ENCODE measurements at places on chromosomes 2 and 18.

- DNase-seq, result no peak
Observed at GRCh38 chr2:33559328-33559727, 39.8 kb downstream of the FAM98A start.

DNA sequence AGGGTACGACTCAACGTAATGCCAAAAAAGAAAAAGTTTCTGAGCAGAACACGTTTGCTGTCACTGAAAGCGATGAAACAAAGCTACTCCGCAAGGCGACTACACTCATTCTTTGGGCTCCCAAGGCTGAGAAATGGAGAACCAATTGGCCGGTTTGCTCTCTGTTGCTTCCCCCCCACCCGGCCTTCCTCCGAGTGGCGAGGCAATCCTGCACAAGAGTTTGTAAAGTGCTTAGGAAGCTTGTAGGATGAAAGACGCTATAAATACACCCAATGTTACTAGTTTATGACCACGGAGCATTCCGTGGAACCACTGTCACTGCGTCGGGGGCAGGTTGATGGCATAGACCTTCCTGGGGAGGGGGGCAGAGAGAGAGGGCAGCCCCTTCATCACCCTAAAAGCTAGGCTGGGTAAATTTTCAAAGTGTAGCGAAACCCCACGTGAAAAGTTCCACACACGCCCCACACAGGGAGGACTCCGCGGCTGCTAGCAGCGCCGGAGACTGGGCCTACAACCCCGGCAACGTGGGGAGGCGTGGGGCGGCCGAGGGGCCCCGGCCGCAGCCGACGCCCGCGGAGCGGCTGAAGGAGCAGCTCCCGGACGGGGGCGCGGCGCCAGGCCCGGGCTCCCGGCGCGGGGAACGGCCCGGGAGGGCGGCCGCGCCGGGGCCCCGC, 915 bp downstream of the CUL3 start:
- no peak for DNase-seq

DNA sequence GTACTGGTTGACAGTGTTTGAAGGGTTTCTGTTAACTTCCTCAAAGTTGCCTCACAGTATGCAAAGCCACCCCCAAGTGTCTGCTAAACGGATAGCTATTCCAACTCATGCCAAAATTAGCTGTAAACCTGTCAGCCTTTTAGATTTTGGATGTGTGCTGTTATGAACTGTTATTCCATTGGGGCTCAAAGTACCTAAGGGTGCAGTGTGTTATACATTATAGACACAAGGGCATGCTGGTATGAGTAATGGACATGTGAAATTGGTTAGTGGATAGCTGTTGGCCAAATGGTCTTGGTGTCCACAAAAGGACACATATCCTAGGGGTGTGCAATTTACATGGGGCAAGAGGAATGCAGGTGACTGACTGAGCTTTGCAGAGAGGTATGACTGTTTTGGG, 33.7 kb upstream of the CCBE1 start:
- DNase-seq, result no peak

DNA sequence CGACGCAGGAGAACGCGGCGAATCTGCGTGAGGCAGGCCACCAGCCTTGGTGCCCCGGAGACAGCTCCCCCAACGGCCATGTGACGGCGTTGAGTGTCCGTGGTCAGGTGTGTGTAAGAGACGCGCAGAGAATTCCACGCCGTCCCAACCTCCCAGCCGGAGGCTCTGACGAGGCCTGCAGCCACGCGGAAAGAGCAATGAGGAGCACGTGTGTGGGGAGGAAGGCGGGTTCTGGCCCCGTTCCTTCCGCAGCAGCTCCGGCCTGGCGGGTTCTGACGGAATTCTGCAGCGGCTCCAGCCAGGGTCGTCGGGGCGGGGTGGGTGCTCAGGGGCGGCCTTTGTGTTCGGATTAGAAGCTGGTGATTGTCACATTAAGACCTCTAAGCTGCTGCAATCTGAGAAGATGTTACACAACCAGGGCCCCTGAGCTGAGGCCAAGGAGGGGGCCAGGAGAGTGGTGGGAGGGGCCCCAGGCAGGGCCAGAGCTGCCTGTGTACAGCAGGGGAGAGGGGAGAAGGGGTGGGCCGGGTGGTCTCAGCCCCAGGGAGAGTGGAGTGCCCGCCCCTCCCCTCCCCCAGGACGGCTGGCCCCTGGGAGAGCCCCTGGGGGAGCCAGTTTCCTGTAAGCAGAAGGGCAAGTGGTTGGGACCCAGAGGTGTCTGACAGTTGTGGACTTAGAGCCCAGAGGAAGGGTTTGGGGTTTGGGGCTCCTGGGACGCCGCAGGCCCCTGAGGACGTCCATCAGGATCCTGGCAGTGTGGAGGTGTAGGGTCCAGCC, 5.1 kb upstream of the GAL3ST2 start:
- DNase-seq, result peak; percentile 31

DNA sequence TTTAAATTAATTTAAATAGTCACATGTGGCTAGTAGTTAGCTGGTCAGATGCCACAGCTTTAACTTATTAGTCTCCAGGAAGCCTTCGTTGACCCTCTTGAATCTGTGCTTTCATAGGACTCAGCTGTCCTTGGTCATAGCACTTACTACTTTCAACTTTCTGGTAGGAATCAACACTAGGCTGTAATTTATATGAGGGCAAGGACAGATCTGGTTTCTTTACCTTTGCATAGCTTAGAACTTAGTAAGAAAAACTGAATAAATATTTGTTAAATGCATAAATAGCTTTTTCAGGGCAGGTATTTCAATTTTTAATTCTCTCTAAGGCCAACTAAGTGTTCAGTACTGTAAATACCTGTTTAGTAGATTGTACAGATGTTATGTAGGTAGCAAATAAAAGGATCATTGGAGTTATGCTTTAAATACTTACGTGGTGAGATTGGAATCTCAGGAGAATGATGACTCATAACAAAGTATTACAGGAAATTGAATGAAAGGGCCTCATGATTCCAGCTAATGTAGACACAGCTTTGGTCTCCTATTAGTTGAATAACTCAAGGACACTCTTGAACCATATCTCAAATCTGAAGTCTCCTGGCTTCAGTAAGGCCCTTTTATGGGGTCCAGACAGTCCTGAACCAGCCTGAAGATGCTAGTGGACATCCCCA, 2.6 kb downstream of the CLIP4 start:
- DNase-seq, result no peak

DNA sequence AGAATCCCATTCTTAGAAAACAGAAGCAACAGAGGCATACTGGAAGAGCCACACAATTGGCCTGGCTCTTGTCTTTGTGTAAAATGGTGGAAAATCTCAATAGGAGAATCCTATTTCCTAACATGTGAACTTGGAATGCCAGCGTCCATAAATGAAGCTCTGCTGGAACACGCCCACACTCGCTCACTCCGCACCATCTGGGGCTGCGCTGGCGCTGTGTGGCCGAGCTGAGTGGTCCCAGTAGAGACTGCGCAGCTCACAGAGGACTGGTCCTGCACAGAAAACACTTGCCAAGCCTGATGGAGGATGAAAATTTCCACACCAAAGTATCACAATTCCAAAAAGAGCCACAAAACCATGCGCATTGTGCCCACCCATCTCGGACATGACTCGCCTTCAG, 56.2 kb downstream of the PXDN start:
- DNase-seq, result no peak

DNA sequence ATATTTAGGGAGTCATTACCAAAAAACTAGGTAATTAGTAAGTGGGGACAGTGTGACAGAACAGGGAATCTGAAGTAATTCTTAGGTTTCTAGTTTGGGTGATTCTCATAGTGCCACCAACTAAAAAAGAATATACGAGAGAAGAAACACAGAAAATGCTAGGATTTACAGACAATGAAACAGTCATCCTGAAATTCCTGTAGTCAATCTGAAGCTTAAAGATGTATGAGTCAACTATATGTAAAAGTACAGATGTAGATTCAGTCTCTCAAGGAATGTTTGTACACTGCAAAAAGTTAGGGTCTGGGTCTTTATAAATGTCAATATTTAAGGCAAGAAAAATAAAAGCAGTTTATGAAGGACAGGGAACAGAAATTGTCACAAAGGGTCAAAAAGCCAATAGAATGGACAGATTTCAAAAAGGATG, 107.0 kb downstream of the STRN start:
- no peak for DNase-seq

DNA sequence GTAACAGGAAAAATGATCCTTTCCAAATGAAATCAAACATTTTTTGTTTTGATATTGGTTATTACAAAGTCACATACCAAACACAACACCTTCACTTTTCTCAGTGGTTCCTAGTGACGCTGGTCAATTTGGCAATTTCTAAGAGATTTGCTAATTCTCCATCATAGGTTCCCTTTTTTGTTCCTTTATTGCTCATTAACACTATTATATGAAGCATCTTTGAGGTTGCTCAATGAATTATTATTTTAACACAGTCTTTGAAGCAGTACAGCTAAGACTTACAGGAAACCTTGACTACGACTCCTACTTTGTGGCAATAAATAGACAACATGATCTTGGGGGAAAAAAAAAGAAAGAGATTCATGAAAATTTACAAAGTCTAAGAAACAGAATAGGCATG, 152.2 kb upstream of the VRK2 start:
- no peak for DNase-seq

GRCh38 chr2:10346929-10347561, 44.3 kb downstream of the HPCAL1 start:
- no peak for DNase-seq

GRCh38 chr2:27178469-27178868, 29.7 kb downstream of the TCF23 start:
- no peak for DNase-seq

DNA sequence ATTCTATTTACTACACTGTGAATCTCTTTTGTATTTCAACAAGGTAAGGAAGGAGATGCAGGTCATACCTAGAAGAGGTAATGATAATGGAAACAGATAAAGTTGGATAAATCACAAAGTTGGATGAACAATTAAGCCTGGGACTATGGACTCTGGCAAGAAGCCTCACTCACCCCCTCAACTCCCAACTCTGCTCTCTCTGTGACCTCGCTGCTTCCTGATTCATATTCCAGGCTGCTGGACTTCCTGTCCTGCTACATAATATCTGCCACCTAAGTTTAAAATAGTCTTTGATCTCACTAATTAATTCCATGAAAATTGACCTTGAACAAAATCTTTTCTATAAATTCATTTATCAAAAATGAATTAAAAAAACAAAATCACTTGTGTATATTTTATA, 215.3 kb downstream of the CALCRL start:
- no peak for DNase-seq

DNA sequence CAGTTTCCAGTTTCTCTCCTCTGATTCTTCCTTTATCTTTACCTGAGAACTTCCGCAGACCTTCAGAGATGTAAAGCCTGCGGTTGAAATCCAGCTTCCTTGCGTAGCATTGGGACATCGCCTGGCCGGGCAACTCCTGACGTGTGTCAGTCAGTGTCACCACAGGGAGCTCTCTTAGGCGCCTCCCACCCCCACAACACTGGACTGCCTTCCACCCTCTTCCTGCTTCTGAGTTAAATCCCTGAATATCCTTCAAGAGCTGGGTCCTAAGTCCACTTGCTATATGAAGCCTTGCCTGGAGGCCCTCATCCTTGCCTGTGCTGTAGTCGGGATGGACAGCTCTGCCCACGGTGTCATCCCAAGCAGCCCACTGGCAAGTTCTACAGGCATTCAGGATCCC, 179.4 kb downstream of the SEPTIN10 start:
- DNase-seq, result no peak

- no peak for DNase-seq
Observed at GRCh38 chr2:233244818-233245217, 6.7 kb upstream of the ATG16L1 start.

DNA sequence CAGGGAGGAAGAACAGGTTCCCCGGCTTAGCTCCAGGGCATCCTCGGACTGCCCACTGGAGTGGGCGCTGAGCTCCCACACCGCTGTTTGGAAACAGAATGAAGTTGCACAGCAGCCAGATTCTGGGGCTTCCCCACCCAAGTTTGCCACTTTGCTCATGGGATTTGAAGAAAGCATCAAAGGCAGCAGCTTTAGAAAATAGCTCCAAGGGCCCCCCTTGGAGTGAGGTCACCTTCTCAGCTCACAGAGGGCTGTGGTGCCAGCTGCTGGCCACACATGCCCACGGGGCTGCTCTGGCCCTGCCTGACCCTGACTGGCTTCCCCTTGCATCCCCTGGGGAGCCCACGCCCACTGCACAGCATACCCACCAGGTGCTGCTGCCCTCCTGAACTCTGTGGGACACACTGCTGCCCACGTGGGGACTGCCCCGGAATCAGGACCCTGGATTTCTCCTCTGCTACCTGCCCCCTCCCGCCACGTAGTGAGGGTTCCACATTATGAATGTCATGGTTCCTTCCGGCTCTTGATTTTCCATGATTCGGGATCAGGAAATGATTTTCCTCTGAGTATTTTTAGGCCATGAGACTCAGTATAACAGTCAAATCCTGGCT, 70.3 kb downstream of the TGOLN2 start:
- no peak for DNase-seq

DNA sequence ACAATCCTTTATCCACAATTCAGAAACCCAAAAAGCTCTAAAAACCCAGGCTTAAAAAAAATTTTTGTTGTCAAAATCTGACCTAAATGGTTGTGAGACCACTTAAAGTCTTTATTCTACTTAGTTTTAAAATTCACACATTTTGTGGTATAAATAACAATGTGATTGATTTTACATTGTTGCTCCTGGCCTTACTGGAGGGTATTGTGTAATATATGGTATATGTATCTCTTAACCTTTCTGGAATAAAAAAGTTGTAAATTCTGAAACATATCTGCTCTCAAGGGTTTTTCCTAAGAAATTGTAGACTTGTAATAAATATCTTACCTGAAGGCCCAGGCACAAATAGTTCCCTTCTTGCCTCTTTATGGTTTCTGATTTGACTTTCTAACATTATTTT, 73.3 kb upstream of the PNPT1 start:
- no peak for DNase-seq

DNA sequence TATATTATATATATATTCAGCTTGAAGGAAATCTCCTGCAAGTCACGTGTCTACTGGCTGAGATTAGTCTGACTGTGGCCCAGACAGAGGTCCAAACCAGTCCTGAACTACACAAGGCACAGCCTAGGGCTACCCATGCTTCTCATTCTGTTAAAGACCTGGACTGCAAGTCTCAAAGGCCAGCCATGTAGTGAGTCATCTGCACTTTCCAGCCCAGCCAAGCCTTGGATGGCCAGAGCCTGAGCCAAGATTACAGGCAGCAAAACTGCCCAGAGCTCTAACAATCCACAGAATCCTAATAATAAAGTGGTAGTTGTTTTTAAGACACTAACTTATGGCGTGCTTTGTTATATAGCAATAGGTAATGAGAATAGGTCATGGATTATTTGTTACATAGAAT, 259.6 kb downstream of the SS18 start:
- DNase-seq, result peak; percentile 67

GRCh38 chr2:102575888-102576287, 43.5 kb upstream of the SLC9A2 start:
- no peak for DNase-seq

- no peak for DNase-seq
Observed at GRCh38 chr18:59271606-59272220, 1.5 kb downstream of the RAX start.

DNA sequence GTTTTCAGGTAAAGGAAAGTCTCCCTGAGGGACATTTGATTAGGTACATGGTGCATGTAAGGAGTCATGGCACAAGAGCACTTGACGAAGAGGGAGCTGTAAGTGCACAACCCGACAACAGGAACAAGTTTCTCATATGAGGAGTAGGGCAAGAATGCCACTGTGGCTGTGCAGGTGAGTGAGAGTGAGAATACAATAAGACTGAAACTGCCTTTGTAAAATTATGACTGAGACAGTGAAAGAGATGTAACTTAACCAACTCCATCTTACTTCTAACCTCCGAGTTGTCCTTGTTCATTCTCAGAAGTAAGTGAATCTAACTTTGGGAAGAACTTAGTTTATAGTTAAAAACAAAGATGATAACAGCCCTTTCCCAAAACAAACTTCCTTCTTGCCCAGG, 1025.8 kb upstream of the CNTNAP5 start:
- DNase-seq, result no peak

- no peak for DNase-seq
Observed at GRCh38 chr2:166573391-166573790, 79.3 kb upstream of the SCN7A start.

All from fibroblast of the conjunctiva (primary cell).